NCI-H82 (cell line): ENCODE measurements at places on chromosomes 11 and 22.

DNA sequence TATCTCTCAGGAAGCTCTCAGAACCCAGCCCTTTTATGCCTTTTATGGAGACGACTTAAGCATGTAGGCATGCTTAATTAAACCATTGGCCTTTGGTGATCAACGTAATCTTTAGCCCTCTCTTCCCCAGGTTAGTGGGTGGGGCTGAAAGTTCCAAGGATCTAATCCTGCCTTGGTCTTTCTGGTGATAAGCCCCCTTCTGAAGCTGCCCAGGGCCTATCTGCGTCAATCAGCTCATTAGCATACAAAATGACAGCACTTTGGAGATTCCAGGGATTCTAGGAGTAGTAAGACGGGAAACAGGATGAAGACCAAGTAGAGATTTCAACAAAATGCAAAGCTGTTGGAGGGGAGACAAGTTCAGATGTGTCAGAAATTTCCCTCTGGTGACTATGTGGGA lies 3.1 kb downstream of the FAM118A start:
- DNase-seq, result peak; percentile 35

GRCh38 chr22:31329029-31329428 lies 17.1 kb downstream of the PATZ1 start:
- DNase-seq, result no peak

GRCh38 chr22:32249231-32249630 lies 5.9 kb downstream of the SLC5A4 start:
- DNase-seq, result no peak

DNA sequence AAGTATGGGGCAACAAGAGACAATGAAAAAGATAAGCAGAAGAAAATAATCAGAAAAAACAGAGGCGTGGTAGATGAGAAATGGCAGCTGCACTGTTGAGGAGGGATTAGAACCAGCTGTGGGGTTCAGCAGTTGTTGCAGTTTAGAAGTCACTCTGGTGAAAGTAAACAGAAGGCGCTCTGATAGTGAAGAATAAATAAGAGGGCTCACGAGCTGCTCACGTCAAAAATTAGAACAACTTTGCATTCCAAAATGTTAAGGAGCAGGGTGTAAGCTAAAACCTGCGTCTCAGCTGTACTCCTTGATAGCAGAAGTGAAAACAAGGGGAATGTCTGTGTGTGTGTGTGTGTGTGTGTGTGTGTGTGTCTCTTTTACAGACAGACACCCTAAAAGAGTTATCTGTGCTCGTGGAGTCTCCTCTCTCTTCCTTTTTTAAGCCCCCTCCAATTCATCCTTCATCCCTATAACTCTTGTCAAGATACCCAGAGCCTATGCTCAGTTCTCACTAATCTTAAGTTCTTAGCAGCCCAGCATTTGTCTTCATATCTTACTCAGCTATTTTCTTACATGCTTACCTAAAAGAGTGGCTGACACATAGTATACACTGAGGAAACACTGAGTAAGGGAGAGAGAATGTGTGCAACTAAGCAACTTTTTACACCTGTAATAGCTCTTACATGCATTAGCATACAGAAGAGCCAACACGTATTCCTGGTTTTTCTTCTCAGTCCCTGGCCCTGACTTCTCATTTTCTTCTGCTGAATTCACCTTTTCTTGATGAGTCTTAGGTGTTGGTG lies 8.9 kb downstream of the TTC17 start:
- no peak for DNase-seq

- DNase-seq, result peak; percentile 76
These were observed 36.6 kb upstream of the VPREB1 start for GRCh38 chr22:22207845-22208564.

DNA sequence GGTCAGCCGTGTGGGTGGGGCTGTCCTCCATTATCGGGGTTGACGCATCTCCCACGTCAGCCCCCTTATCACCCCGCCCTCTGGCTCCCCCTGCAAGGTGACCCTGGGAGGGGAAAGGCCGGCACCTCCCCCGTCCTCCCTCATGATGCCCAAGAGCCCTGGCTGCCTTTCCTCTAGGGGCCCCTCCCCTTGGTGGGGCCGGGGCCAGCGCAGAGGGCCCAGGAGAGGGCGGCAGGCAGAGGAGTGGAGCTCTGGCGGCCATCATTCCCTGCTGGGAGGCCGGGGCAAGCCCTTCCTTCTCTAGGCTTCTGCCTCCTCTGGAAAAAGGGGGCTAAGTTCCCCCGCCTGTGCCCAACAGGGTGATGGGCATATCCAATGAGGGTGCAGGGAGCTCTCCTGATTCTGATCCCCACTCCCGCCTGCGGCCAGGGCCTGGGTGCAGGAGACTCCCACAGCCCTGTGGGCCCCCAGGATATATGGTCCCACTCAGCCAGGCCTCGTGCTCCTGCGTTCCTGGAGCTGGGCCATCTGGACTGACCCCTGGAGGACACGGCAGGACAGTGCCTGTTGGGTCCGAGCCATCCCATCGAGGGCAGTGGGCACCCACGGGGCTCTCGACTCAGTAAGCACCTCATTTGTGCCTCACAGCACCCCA lies 12.3 kb downstream of the MYRF start:
- no peak for DNase-seq

- DNase-seq, result no peak
These were observed 873.2 kb downstream of the METTL15 start for GRCh38 chr11:28981381-28981780.

- no peak for DNase-seq
These were observed 1.4 kb downstream of the SLC5A1 start for GRCh38 chr22:32044477-32044876.

- DNase-seq, result no peak
These were observed 47.7 kb downstream of the COMMD9 start for GRCh38 chr11:36241497-36241896.

GRCh38 chr11:14755140-14755539 lies 111.5 kb downstream of the PDE3B start:
- DNase-seq, result no peak

DNA sequence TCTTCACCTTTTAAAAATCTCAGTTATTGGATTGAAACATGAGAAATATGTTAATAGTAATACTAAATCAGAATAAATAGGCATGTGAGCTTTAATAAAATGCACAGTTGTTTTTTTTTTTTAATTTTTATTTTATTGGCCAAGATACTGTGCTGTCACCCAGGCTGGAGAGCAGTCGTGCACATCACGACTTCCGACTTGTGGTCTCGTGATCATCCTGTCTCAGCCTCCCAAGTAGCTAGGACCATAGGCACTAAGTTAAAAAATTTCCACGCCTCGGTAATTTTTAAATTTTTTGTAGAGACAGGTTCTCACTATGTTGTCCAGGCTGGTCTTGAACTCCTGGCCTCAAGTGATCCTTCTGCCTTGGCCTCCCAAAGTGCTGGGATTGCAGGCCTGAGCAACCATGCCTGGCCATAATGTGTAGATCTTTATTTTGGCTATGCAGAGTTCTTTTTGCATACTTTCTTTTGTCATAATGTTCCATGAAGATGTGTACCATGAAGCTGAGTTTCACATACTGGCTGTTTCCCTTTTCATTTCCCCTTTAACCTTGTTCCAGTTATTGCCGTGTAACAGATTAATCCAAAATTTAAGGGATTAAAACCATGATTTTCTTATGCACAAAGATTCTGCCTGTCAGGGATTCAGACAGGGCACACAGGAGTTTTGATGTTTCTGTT lies 16.0 kb downstream of the CAPRIN1 start:
- no peak for DNase-seq

- no peak for DNase-seq
These were observed 1.2 kb upstream of the P2RY6 start for GRCh38 chr11:73270855-73271477.

DNA sequence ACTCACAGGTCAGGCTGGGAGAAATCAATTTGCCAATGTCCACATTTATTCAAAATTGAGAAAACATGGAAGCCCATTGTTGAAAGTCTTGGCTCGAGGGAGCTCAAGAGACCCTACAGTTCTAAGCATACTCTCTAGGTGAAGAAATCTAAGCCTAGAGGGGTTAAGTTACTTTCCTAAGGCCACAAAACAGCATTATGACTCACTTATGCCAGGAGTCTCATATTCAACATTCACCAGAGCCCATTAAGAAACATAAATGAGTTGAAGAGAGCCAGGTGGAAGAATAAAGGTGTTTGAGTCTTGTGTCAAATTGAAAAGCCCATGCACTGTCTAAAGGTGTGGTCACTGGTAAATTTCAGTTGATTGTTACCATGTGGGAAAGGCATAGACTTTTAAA lies 108.1 kb downstream of the INSC start:
- DNase-seq, result no peak

DNA sequence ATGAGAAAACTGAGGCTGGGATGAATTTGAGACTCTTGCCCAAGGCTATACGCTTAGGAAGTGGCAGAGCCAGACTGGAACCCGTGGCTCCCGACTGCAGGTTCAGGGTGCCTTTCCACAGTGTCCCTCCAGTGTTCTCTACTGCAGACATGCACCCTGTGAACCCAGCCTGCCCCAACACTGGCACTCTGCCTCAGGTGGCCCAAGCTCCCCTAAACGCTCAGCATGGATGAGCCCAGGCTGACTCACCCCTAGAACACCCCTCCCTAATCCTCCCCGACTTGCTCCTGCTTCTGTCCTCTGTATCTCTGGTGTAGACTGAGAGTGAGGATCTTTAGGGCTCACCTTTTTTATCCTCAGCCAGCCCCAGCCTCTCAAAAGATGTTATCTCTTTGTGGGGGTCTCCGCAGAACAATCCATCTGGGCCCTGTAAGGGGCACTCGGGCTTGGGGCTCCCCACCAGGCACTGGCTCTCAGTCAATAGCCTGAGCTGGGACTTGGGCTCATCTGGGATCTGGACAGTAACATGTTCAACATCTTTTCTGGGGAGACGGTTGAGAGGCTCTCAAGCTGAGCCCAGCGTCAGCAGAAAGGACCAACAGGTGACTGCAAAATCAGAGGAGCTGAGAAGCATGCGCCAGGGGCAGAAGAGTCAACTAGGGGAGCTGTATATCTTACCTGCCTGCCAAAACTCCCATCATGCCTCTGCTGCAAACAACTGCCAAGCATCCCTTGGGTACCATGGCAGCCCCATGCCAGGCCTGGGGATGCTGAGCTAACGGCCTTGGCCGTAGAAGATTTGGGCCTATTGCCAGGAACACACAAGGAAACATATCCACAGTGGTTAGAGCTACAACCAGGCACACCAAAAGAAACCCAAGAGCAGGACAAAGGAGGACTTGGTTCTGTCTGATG lies 176.2 kb downstream of the BUD13 start:
- DNase-seq, result no peak

DNA sequence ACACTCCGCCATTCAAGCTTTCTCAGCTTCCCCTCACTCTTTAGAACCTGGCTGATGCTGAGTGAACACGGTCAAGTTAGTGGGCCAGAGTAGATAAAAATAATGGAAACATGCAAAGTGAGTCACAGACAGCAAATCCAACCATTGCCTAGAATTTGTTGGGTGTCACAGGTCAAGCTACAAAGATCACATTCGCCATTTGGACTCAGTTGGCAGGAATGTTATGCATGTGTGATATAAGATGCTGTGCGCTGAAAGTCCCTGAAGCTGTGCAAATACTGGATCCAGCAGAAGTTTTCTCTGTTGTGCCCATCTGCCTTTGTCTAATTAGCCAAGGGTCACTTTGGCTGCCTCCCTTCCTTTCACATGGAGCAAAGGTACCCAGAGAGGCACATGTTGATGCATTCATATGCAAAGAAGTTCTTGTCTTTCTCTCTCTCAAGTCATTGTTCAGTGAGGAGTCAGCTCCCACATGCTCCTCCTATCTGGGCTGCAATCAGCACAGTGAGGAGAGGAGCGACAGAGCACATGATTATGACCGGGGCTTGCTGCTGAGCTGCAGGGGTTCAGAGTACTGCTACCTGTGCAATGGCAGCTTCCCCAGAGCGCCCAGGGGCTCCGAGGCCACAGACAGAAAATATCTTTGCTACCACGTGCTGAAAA lies 39.7 kb downstream of the FLI1 start:
- no peak for DNase-seq

DNA sequence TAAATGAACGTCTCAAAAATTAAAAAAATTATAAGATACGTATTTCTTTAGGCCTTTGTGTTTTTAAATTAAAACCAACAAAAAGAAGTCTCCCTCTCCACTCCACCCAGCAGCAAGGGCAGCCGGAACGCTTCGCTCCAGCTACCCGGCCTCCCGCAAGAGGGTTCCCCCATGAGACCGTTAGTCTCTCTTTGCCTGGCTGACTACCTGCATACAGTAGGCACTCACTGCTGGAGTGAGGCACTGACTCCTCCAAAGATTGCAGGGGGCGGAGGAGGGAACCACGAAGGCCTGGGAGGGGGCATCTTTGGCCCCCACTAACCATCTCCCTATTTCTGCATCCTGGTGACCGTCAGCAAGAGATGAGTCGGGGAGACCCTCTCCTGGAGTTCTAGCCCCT lies 10.1 kb downstream of the CBX6 start:
- no peak for DNase-seq

GRCh38 chr11:10631761-10632160 lies 61.8 kb downstream of the IRAG1 start:
- DNase-seq, result no peak

GRCh38 chr11:128831174-128832120 lies 35.6 kb downstream of the KCNJ1 start:
- DNase-seq, result peak; percentile 76

DNA sequence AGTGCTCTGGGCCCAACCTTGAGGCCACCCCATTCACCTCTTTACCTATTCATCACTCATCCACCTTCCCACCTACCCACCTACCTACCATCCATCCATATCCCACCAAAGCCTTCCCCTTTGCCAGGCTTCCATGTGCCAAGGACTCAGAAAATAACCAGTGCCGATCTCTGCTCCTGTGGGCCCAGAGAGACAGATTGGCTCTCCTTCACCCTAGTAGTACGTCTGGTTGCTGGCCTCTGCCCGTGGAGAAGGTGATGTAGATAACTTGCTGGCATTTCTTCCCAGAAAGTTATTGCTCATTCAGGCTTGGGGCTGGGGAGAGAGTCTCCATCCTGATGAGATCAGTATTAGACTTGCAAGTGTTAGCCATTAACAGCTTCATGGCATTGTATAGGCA lies 45.2 kb downstream of the NEU3 start:
- DNase-seq, result no peak

DNA sequence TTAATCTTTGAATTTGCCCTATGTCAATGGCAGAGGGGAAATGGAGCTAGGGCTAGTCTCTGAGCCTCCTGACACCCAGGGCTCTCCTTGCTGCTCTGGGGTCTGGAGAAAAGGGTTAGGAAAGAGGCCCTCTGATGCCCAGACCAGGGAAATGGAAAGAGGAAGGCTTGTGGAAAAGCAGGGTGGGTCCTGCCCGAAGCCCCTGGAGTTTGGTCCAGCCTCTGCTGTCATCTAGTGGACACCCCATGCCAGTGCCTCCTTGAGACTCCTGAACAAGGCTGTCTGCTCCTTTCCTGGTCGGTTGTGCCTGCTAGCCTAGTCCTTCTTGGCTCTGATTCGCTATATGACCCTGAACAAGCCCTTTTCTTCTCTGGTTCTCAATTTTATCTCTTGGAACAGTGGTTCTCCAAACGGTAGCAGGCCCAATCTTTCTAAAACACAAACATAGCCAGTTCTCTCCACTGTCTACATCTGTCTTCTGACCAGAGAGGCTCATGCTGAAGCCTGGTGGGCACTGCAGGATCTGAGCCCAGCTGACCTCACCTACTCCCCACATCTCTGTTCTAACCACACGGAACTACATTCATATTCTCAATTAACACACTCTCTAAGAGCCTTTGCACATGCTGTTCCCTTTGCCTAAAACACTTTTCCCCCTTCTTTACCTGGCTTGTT lies 8.8 kb upstream of the PLA2G3 start:
- DNase-seq, result peak; percentile 82
